Esophagus squamous epithelium (tissue), 5 donors: ENCODE measurements at places on chromosomes 3 and 15.

GRCh38 chr15:52790169-52790708 is at the start of gene ONECUT1:
TSS of gene ONECUT1 (minus strand) at chr15:52790336. CDS start at chr15:52789884, 452 bp downstream.
- no peak for DNase-seq

- DNase-seq: no peak
Observed at GRCh38 chr15:62770752-62771151, 271.8 kb upstream of the TPM1 start.

GRCh38 chr3:196985298-196985697 is 16.7 kb upstream of the PIGZ start:
- no peak for DNase-seq

DNA sequence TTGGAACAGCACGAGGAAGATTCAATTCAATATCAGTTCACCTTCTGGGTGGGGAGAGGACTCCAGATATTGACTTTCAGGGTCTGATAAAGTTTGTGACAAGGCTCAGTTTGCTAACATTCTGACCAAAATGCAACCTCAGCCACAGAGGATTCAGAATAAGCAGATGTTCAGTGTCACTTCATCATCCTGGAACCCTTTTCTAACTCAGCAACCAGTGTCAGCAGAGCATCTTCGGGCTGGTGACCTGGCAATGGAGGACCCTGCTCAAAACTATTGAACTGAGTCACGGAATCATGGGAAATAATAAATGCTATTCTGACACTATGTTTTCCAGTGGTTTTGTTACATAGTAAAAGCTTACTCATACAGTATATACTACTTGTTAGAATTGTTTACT is 433.4 kb upstream of the CFAP20DC start:
- no peak for DNase-seq

- no peak for DNase-seq
Observed at GRCh38 chr3:30602946-30603345, 3.5 kb upstream of the TGFBR2 start.

- no peak for DNase-seq
Observed at GRCh38 chr15:58627701-58628100, 121.8 kb downstream of the ADAM10 start.

- no peak for DNase-seq
Observed at GRCh38 chr15:53665930-53666329, 93.5 kb downstream of the WDR72 start.

DNA sequence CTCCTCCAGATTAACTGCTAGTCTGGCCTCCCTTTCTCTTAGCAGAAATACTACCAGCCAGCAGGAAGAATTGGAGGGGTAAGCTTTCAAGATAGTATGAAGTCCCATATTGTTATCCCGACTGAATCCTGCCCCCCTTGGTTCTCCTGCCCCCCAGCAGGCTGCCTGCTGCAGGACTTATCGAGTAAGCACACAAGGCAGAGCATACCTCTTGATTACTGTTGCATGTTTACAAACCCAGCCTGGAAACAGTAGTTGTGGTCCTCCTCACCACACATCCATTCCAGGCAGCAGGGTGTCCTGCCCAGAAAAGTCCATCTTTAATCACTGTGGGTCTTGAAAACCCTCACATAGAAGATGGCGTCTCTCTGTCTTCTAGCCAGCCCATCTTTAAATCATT is 66.8 kb upstream of the PPP2R3A start:
- no peak for DNase-seq

DNA sequence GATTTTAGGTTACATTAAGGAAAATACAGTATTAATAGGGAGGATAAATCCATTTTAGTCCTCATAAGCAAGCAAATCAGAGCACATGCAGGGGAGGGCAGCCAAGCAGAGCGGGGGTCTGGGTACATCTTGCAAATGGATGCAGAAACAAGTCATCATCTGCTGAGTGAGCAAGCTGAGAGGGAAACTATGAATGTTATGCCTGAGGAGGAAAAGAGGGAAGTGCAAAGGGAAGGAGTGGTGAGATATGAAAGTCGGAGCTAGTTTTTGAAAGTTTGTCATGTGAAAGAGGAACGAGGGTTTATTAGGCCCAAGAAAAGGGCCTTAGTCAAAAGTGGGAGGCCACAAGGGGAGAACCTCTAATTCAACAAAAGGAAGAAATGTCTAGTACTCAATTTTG is 15.4 kb downstream of the PTX3 start:
- no peak for DNase-seq

DNA sequence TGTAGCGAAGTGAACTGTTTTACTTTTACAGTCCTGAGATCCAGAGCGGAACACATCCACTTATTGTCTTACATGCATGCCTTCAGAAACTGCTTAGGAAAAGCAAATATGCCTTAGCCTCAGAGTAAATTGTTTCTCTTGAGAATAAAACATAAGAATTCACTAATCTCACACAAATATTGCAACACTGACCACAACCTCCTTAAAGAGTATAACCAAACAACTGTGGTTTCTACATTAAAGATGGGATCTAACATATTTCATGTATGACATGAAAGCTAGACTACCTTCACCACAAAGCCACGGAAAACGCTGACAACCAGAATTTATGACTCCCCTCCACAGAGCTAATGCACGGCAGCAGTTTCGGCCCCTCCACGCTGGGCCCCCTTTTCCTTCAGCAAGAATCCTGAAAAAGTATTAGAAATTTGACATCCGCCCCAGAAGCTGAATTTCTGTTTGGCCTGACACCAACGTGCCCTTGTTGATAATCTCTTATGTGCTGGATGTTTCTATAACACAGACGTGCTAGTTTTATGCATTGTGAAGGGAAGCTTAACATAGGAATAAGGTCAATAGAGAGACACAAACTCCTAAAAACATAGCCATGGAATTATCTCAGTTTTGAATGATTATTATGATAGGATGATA is 84.6 kb downstream of the GREM1 start:
- DNase-seq: no peak

- DNase-seq: no peak
Observed at GRCh38 chr15:81117136-81117535, 16.9 kb upstream of the CFAP161 start.

GRCh38 chr3:54822206-54822605 is 105.7 kb downstream of the LRTM1 start:
- no peak for DNase-seq

GRCh38 chr15:67021455-67021854 is 43.9 kb upstream of the SMAD3 start:
- DNase-seq: no peak

- DNase-seq: no peak
Observed at GRCh38 chr3:184558726-184559125, 2.9 kb upstream of the EPHB3 start.

GRCh38 chr15:73550190-73550589 is 83.0 kb downstream of the NPTN start:
- DNase-seq: no peak

DNA sequence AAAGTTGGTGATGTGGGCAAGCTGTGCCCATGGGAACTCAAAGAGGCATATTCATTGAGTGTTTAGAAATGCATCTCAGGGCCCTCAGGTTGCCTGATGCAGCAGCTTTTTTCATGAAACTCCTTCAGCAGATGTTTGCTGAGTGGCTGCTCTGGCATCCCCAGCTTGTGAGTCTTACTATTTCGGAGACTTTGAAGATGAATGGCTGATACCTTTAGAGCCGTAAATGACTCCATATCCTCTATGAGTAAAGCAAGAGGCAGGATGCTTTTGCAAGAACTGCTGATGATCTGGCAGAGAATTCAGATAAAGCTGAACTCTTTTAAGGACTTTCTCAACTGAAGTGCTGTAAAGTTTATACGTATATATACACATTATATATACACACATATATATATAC is 384.3 kb downstream of the CACNA2D3 start:
- no peak for DNase-seq

DNA sequence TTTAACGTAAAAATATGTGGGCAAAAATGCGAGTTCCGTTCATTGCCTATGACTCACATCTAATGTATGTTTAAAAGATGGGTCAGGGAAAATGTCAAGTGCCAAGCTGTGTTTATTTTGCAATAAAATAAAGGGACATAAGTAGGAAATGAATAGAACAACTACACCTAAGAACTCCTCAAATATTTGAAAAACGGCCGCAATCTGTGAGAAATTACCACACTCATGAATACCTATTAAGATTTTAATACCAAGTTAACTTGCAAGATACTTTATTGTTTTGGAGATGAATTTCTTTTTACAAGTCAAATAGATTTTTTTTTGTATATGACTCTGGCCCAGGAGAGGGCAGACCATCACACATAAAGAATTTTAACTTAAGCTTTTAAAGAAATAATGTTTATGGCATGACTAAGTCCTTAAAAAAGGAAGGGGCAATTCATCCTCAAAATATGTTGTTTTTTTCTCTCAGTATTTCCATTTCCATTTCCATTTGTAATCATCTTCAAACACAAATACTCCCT is 152.7 kb downstream of the SUCNR1 start:
- no peak for DNase-seq

DNA sequence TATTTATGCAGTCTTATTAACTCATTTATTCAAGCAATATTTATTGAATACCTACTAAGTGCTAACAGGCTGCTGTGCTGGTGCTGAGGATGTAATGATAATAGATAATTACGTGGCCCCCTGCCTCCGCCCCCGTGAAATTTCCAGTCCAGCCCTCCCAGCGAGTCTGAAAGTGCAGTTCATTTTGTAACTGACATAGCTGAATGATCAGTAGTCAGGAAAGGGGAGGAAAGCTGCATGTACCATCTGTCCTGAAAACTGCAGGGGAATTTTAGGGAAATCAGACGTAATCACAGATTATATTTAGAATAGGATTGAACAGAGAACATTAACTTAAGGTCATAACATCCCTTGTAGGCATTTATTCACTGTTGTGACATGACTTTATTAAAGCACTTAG is 736.8 kb downstream of the MCTP2 start:
- DNase-seq: no peak

GRCh38 chr3:175200391-175201095 is 341.4 kb downstream of the NAALADL2 start:
- no peak for DNase-seq

- no peak for DNase-seq
Observed at GRCh38 chr3:3013317-3014052, 96.7 kb downstream of the IL5RA start.

DNA sequence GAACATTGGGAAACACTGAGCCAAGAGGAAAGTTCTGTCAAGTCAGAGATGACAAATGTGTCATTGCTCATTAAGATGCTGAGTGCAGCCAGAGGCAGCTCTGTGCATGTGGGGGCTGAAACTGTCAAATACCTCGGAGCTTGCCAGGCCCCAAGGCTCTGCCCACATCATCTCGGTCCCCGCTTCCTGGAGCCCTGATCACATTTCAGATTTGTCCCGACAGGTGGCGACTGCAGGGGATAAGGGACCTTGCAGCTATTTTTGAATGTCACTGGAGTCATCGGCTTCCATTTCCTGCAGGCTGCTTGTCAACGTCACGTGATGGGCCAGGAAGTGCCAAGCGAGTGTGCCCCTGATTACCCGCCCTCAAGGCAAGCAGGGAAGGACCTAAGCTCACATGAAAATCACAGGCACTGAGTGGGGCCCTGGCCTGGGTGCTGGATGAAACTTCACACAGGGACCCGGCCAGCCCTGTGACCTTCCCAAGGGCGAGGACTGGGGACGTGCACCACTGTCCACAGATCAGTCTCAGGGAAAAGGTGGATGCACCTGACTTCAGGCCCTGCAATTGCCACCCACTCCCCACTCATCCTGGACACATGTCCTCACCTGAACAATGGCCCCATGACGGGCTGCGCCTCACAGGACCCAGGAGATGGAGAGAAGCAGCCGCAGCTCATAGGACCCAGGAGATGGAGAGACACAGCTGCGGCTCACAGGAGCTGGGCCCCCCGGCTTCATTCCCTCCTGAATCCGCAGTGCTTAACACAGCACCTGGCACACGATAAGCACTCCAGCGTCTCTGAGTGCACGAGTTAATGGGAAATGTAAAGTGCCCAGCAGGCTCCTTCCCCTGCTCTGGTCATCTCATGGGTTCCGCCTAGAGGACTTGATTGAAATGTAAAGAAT is 73.4 kb downstream of the NUP210 start:
- DNase-seq: no peak

DNA sequence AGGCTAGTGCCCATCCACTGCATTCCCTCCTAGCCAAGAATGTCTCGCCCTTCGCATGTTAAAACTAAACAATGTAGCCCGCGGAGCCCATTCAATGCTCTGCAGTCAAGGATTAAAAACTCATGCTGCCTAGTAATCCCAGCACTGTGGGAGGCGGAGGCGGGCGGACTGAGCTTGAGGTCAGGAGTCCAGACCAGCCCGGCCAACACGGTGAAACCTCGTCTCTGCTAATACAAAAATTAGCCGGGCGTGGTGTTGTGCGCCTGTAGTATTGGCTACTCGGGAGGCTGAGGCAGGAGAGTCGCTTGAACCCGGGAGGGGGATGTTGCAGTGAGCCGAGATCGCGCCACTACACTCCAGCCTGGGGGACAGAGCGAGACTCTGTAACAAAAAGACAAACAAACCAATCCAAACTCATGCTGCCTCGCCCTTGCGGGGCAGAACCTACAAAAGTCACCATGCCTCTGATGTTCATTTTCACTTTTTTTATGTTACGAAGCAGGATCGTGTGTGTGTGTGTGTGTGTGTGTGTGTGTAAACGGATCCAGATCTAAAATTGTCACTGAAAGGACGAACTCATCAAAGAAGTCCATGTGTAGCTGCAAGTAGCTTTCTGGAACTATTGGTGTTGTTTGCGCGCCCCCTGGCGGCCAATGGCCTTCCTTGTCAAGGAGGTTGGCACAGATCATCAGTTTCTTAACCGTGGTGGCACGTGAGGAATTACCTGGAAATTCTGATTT is 54.8 kb upstream of the SPESP1 start:
- DNase-seq: peak; percentile 26

DNA sequence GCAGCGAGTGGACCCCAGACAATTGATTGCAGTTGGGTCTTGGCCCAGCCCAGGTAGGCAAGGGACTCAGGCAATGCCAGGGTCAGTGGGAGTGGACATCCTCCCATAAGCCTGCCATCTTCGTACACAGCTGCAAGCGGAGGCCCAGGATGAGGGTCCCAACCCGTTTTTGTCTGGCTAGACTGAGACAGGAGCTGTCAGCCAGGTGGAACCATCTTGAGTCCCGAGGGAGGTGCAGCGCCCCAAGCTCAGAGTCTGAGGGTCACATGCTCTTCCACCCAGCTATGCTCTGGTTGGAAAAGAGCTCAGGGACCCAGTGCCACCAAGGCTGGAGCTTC is 22.6 kb upstream of the IP6K2 start:
- DNase-seq: no peak

- DNase-seq: no peak
Observed at GRCh38 chr3:168442502-168442901, 346.8 kb upstream of the GOLIM4 start.

DNA sequence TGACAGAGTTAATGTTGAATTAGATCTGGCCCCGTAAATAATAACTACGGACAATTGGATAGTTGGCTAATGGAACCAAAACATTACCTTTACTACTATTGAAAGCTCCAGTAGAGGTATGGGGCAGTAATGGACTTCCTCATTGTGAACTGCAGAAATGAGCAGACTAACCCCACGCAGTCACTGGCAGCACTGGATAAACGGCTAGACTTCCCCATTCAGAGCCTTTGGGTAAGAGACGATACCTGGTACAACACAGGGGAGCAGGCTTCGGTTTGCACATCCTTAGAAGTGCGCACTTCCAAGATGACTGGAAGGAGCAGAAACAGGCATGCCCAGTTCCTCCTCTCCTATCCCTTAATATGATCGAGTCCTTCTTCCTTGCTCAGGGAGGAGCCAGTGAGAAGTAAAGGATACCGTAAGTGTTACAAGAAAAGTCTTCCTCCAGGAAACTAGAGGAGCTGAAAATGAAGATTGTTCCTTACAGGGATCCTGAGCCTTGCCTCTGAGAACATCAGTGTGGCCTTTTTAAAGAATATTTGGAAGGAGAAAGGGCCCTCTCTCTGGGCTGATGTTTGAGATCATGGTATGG is 100.5 kb upstream of the NECTIN3 start:
- no peak for DNase-seq
